ENCODE measurements at places on chromosomes 2 and 18.

DNA sequence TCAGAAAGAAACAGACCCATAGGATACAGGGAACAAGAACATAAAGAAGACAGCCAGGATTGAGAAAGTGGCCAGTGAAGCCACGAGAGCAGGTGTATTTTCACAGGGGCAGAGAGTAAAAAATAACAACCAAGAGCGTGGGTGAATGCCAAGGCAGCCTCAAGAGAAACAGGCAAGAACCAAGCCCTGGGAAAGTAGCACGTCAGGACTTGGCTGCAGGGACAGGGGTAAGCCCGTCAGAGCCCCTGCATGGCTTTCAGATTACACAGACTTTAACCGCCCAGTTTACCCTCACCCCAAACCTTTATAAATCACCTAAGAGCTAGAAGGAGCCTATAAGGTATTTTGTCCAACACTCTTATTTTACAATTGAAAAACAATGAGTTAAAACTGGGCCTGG, 43.7 kb downstream of the ARL4C start:
- no peak for DNase-seq

GRCh38 chr2:210546424-210547208, 9.8 kb upstream of the CPS1 start:
- DNase-seq: no peak

GRCh38 chr18:41482501-41482900, 472.5 kb upstream of the PIK3C3 start:
- DNase-seq: no peak

DNA sequence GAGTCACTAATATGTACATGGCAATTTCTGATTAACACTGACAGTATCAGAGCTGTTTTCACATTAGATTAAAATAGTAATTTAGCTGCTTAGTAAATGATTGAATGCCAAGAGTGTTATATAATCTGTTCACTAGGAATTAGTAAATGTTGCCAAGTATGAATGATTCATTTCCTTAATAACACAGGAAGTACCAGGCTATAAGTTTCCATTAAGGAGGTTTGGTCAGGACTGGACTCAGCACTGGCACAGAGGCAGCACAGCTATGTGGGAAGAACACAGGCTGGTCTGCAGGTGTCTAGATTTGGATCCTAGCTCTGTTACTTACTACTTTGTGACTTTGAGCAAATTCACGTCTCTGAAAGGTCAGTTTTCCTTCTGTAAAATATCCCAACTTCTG, 97.2 kb downstream of the TDRD15 start:
- no peak for DNase-seq

DNA sequence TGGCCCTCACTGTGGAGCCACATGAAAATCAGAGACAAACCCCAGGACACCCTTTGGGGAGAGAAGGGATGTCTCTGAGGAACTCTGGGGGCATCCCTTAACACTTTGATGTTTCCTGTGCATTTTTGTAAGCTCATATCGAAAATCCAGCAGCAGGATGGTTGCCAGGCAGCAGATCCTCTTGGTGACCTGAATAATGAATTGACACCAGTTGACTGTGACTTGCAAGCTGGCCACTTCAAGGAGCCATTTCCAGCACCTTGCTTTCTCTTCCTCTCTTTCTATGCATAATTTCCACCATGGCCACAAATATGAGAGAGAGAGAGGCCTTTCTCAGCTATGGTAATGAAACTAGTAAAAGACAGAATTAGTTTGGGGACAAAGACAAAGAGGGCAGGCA, 91.7 kb downstream of the NRP2 start:
- no peak for DNase-seq

- DNase-seq: no peak
Measured at GRCh38 chr2:233416706-233417105, 62.4 kb downstream of the DGKD start.

DNA sequence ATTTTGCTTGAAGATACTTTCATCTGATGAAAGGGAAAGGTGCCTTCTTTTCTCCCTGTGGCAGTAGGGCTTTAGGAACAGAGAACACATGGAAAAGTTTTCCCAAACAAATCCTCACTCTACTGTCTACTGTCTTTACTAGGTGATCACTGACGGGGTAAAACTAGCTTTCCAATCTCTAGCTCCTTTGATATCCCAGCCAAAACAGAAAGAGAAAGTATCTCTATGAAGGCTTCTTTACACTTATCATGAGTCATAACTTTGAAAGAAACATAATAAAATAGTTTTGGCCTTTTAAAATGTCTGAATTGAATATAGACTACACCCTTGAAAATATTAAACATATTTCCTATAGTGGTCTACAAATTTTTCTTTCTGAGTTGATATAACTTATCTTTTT, 214.5 kb downstream of the DSEL start:
- no peak for DNase-seq

GRCh38 chr18:26056291-26056690, 34.1 kb downstream of the SS18 start:
- DNase-seq: no peak

DNA sequence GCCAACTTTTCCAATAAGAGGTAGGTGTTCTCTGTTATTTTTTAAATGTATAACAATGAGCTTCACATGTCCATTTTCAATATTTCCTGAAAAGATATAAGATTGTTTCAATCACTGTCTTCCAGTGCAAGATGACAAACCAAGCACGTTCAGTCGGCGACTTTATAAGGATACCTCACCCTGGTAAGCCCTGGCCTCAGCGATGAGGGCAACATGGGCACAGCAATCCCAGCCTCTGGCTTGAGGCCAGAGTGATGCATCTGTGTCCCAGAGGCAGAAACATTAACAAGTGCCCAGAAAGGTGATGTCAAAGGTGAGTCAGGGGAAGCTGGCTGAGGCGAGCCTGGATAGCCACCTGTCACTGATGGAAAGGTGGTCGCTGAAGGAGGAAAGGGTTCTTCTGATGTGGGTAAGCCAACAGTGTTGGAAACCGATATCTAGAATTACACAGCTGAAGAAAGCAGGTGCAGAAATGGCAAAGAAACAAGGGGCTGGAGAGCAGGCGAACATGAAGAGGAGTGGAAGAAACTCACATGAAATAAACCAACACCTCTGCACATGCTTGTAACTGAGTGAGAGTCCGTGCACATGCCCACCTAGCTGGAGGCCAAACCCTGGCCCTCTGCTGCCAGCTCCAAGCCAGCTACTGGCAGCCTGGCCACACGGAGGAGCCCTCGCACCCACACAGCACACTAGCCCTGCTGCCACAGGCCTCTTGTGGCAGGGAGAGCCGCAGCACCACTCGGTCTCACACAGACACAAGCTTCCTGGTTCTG, 65.5 kb downstream of the FBXO15 start:
- peak; percentile 77 for DNase-seq

DNA sequence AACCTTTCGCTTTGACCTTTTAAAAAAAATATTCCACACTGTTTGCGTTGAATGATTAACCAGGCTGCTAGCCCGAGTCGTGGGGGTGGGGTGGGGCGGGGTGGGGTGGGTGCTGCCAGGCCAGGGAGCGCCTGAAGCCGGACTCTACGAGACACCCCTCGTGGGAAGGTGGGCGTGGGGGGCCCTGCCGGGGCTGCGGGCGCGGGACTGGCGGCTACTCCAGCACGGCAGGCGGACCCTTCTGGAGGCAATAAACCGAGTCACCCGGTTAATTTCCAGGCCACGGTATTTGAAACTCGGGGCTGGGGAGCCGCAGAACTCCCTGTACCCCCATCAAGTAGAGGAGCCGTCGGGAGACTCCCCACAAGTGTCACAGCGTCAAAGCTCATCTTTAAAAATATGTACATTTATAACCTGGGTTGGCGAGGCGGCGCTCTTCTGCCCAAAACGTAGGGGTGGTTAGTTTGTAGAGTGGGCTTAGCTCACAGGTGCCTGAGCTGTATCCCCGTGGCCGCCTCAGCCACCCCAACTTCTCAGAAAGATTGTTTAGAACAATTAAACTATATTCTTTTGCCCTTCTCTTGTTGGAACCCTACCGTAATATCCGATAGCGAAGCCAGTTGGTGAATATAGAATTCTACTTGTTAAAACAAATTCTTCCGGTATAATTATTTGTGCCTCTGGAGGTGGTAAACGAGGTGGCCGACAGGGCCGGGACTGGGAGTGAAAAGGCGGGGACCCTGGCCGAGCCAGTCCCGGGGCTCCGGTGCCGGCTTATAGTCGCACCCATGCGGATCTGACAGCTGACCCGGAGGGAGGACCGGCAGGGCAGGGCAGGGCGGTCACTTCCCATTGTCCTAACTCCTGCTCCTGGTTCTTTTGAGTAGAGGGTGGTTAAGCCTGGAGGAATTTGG, 1.4 kb downstream of the B3GNT2 start:
- DNase-seq: peak; percentile 74

- no peak for DNase-seq
Measured at GRCh38 chr2:132697556-132698205, 27.7 kb upstream of the LYPD1 start.

DNA sequence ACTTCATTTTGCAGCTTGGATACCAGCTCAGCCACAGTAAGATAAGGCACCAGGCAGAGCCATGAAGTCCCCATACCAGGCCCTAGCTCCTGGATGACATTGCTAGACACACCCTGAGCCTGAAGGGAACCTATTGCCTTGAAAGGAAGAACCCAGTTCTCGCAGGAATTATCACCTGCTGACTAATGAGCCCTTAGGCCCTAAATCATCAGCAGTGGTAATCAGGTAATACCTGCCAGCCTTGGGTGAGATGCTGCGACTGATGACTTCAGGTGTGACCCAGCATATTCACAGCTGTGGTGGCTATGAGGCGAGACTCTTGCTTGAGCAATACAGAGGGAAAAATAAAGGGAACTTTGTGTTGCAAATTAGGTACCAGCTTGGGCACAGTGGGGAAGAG, 24.9 kb downstream of the CLK1 start:
- no peak for DNase-seq

DNA sequence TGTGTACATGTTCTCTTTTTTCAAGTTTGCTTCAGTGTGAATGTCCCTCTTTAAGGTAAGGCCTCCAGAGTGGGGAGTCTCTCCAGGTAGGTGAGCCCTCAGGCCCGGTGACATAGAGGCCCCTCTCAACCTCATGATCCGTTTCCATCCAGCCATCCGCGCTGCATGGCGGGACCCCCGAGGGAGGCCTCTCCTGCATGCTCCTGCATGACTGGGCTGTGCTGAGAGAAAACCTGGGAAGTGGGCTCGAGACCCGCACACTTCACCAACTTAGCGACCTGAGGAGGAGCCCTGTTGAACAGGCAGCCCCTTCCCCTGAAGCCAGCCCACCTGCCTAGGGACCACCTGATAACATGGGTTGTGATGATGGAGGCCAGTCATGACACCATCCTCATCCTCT, 131.3 kb upstream of the EPAS1 start:
- DNase-seq: no peak
